G401 (cell line): ENCODE measurements at places on chromosomes 2 and 18.

GRCh38 chr2:129233751-129234406 is 745.6 kb upstream of the RAB6C start:
- peak; percentile 20 for DNase-seq

GRCh38 chr2:10932345-10933151 is 20.8 kb downstream of the KCNF1 start:
- DNase-seq, result no peak

DNA sequence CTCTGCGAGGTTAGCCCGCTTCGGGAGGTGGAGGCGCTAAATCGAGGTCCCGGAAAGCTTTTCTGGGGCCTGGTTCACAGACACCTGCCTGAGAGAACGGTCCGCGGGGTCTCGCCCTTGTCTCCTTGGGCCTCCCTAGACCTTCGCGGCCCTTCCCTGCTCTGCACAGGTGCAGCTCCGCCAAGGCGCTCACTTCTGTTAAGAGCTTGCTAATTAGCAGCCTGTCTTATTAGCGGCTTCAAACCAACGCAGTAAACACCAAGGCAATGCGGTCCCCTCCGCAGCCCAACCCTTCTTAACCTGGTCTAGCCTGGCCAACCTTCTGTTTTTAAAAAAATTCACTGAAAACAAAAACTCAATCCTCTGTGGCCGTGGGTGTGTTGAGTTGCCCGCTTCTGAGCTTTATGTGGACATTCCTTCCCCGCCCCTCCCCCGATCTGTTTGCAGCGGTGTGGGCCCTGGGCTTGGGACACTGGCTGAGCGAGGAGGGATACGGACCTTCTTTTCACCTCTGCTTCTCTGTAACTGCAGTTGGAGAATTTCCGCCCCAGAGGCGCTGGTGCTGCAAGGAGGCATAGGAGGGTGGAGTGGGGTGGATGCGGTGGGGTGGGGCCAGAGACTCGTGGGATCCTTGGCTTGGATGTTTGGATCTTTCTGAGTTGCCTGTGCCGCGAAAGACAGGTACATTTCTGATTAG is 3.4 kb upstream of the HOXD4 start:
- DNase-seq, result no peak

DNA sequence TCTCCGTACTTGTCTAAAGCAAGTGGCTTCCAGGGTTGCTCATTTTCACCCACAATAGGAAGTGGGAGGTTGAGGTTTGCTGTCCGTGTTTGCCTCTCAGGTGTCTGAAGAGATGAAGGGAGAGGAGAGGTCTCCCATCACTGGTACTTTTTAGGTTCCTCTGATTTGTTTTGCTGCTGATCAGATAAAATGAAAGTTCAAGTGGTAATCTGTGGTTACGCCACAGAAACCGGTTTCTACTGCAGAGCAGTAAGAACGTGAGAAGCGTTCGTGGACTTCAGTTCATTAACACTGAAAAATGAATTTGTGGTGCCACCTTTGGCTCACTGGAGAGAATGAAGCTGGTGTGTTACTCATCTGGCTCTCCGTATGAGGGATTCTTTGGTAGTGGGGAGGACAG is 118.2 kb downstream of the GBX2 start:
- DNase-seq, result peak; percentile 12

DNA sequence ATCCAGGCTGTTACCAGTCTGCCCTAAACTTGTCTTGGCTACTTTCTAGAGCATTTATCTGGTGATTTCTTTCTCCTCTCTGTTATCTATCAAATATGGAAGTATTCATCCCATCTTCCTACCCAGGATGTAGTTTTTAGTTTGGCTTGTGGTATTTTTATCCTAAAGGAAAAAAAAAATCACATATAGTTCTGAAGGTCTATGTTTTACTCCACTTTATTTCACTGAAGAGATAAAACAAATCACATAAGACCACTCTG is 62.2 kb downstream of the PXDN start:
- no peak for DNase-seq

DNA sequence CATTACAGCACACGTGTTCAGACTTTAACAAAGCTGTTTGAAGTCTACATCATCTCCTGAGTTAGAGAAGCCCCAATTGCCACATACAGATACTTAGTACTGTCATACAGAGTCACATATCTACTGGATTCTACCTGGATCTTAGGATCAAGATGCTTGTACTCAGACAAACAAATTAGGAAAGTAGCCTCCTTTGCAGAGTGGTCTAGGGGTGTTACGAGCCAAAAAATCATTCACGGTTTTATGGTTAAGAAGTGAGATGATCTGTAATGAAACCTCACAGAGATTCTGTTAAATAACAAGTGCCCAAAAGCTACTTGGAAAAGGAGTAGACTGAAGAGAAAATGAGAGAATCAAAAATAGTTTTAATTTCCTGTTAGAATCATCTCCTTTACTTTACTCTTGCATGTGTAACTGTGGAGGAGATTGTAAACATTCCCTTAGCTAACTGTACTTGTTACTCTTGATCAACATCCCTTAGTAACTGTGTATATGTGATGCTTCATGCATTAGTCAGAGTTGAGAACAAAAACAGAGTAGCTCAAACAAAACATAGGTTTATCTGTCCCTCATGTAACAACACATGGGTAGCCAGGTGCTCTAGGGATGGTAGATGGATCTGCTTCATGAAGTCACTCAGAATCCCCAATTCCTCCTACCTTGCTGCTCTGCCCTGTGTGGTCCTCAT is 16.4 kb upstream of the IL1RL1 start:
- no peak for DNase-seq

- no peak for DNase-seq
Measured at GRCh38 chr2:112159454-112159921, 21.3 kb downstream of the FBLN7 start.

DNA sequence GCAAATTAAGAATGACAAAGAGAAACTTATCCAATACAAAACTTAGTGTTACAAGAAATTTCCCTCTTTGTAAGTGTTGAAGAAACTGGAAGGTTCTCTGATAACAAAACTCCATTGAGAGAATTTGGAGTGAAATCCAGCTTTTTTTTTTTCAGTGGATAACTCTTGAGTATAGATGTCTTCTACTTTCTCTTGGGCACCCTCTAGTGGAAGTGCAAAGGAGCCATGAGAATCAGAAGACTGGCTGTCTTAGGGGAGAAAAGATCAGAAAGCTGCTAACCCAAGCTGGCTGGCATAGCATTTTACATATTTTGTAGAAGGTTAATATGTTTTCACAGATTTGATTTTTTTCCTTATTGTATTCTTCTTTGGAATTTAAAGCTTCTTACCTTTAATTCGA is 138.8 kb upstream of the SATB2 start:
- peak; percentile 8 for DNase-seq

GRCh38 chr2:84320940-84321339 is 138.1 kb downstream of the SUCLG1 start:
- no peak for DNase-seq

DNA sequence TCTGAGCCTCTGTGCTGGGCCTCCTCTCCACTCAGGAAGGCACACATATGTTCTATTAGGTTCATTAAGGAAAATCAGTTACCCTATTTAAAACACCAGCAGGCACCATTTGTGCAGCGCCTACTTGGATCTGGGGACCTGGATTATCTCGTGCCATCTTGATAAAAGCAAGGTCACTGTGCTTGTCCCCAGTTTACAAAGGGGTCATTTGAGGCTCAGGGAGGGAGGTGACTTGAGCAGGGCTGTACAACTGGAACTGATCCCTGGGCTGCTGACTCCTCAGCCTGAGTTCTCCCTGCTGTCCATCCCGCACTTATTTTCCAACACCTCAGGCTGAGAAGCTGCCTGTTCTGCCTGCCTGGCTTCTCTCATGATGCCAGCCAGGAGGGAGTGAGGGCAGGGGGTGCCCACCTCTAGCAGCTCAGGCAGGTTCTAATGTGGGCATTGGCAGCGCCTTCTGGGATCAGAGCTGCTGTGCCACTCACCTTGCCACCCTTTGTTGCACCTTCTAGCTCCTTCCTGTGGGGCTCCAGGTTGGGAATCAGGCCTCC is 120.3 kb downstream of the GLI2 start:
- DNase-seq, result no peak

GRCh38 chr18:38993342-38993741 is 1427.7 kb upstream of the CELF4 start:
- no peak for DNase-seq

DNA sequence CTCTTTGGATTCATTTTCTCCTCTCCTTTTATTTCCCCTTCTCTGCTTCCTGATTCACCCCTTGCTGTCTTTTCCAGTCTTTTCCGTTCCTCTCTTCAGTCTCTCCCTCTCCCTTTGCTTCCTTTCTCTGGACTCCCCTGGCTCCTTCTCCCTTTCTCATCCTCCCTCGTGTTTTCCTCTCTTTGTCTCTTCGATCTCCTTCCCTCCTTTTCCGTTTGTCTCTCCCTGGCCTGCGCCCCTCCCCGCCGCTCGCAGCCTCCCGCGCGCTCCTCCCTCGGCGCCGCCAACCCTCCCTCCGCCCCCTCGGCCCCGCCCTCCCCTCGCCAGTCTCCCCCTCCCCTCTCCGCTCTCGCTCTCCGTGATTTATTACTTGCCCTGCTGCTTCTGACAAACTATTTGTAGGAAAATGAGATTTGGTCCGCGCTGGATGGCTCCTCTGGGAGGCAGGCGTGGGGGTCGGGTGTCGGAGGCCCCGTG is 46.0 kb upstream of the PAX8 start:
- no peak for DNase-seq

DNA sequence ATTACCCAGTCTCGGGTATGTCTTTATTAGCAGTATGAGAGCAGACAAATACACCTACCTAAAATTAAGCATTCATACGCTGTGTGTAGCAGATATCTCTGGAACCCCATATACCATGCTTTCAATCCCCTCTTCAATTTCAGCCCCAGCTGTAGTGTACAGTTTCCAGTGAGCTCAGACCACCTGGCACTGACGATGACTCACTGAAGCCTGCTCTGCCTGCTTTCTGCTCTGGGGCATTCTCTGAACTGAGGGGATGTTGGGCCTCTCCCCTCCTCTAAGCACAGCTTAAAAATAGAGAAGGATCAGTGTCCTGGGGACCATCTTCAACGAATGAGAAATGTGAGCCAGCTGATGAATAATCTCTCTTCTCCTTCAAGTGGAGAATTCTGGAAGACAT is 8.7 kb upstream of the CCL20 start:
- DNase-seq, result no peak

DNA sequence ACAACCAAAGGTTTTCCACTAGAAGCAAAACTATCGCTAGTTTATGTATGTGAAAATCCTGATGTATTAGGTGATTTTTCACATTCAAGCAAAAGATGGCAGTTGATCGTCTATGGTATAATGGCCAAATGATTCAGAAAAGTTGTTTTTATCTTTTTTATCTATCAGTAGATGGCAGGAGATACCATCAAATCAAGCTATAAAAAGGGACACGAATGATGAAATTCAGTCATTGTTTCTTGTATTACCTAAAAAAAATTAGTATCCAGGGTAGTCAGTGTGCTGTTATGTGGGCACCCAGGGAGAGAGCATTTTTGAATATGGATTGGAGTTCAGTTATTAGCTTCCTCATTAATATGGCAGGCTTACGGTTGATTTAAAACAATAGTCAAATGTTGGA is 22.9 kb upstream of the CAVIN2 start:
- peak; percentile 45 for DNase-seq

- DNase-seq, result no peak
Measured at GRCh38 chr2:96550787-96551604, 14.4 kb downstream of the ARID5A start.

- peak; percentile 94 for DNase-seq
Measured at GRCh38 chr2:25078170-25079049, 36.5 kb downstream of the EFR3B start.

DNA sequence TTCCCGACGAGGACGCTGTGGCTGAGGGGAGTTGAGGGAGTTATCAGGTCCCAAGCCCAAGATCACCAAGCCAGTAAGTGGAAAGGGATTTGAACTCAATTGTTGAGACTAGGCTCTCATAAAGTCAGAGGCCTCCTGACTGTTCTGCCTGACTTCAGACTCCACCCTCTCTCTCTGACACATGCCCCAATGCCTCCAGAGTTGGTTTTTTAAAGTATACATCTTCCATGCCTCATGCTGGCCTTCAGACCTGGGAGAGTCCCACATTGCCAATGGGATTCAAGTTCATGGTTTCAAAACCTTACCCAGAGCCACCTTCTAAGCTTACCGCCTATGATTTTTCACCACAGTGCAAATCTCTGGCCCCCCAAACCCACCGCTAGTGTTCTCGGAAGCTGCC is 100.8 kb downstream of the RTN4 start:
- no peak for DNase-seq

DNA sequence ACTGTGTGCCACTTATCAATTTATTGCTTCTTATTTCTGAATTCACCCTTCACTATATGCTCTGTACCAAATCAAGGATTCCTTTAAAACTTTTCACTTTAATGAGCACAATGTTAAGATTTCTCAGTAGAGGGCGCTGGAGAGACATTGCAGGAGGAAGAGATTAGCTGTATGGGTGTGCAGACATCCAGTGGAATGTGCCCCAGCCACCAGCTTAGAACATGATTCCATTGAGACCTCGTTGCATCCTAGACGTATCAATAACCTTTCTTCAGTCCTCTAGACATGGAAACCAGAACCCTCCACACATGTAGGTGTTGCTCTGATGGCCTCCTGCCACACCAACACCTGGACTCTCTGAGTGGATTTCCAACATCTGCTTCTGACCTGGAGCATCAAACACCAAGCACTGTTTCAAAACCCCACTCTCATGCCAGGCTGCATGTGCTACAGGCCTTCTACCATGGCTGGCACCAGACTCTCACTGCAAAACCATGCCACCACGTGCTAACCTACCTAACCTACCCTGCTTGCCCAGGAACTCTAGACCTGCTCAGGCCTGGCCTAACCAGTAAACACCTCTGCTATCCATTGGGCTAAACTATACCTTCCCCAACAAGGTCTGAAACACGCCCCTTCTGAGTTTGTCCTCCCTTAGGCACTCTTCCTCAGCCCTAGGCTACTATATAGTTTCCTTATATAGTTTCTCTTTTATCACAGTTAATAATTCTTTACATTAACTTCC is 633.2 kb upstream of the PKDCC start:
- peak; percentile 3 for DNase-seq

GRCh38 chr2:134178138-134178877 is 75.6 kb upstream of the MGAT5 start:
- no peak for DNase-seq

DNA sequence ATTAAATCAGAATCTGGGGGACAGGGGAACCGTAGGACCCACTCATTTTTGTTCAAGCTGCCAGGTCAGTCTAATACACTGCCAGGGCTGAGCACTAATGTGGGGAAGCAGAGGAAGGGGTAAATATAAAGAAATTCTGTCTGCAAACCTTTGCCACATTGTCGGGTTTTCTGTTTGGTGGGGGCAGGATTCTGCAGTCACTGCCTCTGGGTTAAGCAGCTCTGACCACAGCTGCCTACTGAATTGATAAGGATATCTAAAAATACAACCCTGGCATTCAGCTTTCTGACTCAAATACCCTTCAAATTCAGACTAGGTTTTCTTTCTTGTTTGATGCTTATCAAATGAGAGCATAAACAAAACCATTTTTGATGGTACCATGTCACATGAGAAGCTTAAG is 6.0 kb downstream of the DNER start:
- DNase-seq, result no peak

GRCh38 chr2:105486762-105487141 is 87.9 kb upstream of the FHL2 start:
- DNase-seq, result no peak
